ENCODE measurements at places on chromosomes 12 and 14. TPM values are rescaled to one million over a fixed set of nuclear protein-coding genes. Genes with fewer than 3 reads are reported as not detected.

DNA sequence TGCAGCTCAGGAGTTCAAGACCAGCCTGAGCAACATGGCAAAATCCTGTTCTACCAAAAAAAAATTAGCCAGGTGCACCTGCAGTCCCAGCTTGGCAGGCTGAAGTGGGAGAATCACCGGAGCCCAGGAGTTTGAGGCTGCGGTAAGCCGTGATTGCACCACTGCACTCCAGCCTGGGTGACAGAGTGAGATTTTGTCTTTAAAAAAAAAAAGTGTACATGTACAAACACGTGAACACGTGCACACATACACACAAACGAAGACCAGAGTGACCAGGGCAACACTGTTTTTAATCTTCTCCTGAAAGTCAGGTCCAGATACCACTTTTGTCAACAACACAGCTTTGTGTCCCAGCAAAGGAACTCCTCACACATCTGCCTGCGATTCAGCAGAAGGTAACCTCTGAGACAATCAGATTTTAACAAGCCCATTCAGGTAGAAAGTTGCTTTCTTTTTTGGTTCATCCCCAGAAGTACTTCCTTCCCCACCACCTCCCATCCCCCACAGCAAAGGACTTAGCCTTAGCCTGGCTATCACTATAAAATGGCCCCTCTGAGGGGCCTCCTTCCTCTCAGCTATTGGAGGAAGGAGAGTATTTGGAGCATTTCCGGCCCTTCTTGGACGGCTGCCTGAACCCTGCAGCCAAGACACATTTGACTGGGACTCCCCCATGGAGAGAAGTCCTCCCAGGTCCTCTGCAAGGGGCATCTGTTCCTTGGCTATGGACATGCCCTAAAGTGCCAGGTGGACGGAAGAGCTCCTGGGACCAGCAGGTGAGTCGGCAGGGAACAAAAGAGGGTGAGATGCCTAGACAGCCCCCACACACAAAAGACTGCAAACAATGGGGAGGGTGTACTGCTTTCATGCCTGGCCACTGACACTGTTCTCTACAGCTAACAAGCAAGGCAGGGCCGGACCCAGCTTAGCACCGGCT, 9.8 kb downstream of the CTDSP2 start:
- DNase-seq: peak; percentile 94

DNA sequence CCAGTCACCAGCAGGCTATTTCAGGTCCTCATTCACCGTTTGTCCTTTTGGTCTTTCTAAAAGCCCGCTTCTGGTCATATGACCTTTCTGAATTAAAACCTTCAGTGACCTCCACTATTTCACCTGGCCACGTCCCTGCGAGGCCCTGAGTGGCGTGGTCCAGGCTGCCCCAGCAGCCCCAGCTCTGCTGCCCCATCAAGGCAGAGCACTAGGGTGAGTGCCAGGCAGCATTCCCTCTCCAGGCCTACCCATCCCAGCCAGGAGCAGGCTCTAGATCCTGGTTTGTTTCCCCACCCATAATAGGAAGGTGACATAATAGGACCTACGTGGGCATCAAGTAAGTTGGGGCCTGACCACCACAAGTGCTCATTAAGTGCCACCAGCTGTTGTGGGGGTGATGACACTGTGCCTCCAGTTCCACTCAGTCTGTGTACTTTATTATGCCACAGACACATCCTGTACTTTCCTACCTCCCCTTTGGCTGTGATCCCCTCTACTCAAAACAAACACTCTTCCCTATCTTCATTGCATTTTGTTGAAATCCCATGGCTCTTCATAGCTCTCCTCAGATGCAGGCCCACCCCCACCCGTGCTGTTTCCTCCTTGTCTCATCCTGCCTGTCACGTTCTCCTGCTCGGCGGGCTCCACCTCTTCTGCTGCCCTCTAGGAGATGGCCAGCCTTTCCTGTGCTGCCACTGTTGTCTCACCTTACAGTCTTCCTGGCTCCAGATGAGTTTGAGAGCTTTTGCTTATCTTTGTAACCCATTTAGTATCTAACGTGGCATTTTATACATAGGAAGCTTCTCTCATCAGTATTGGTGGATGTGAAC, 21.4 kb downstream of the CKB start:
- no peak for DNase-seq

DNA sequence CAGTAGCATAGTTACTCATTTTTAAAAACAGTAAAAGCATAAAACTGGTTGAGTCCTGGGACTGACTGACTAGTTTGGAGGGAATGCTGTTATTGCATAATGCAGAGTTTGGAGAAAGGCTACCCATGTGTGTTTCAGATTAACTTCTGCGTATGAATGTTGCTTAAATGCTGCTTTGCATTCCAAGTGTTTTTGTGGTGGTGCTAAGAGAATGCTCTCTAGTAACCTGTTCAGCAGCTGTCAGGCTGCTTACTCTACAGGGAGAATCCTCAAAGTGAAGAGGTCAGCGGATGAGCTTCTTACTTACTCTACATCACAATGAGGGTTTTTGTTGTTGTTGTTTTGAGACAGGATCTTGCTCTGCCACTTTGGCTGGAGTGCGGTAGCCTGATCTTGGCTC, 4.3 kb downstream of the DLST start:
- no peak for DNase-seq

- no peak for DNase-seq
Observed at GRCh38 chr14:49858383-49858782, 5.8 kb upstream of the NEMF start.

DNA sequence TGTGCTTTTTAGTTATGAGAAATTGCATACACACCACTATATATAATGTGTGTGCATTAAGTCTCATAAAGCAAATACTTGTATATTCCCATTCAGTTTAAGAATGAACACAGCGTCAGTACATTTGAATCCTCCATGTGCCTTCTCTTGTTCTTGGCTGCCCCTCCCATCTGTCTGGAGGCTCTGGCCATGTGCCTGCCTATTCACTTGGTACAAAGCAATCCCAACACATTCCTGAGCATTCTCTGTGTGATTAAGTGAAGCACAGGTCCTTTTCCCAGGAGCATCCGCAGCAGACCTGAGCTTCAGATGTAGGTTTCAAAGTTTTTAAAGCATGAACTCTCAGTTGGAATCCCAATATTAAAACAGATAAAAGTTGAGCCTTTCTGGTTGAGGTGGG, 58.7 kb downstream of the POLR3B start:
- DNase-seq: no peak

DNA sequence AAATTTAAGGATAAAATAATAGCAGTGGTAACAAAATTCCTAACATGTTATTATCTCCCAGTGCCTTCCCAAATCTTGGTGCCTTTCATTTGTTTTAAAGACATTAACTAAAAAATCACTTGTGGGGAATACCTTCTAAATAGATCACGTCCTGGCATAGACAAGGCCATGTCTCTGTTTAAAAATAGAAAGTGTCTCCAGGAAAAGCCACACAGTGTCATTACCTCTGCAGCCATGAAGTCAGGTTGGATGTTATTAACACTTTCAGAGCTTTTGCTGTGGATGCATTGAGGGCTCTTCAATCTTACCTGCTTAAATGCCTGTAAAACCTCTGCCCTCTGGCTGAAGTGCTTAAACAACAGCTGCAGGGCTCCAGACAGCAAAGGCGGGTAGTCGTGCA, 211.1 kb downstream of the ITPR2 start:
- DNase-seq: no peak

- DNase-seq: no peak
Observed at GRCh38 chr14:59537476-59537875, 39.1 kb downstream of the CCDC175 start.

DNA sequence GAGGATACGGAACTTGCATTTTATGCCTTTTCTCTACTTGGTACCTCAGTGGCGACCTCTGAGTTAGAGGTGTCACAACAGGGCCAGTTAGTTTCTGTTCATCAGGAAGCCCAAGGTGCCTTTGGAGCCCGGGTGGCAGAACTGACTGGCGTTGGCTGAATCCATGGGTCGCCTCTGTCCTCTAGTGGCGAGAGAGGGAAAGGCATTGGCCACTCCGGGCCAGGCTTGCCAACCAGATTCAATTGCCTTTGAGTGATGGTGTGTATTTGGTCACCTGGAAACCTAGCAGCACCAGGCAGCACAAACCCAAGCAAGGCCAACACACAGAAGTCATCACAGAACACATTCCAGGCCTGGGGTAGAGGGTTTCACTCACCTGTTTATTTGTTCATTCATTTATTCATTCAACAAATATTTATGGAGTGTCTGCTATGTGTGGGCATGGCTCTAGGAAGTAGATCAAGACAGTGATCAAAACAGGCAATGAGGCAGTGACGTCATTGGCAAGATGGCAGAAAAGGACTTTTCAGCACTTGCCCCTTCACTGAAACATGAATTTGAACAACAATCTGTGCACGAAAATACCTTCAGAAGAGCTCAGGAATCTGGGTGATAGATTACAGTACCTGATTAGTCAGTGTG, 40.5 kb upstream of the KCNA5 start:
- DNase-seq: peak; percentile 29

DNA sequence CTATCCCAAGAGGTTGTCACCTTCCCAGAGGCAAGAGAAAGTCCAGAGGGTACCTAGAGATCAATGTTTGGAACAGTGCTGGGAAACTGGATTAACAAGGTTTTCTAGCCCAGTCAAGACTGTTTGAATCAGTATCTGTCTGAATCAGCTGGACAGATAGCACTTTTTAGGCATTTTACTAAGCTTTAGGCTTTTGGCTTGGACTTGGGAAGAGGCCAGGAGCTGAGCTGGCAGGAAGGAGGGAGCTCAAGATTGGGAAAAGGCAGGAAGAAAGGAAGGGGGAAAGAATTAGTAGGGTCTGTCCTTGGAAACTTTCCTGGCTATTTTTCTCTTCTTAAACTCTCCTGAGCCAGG, 8.3 kb downstream of the IKZF4 start:
- DNase-seq: no peak

- DNase-seq: peak; percentile 47
Observed at GRCh38 chr14:83419420-83419819, 1885.8 kb upstream of the SEL1L start.

GRCh38 chr14:31657917-31658316, 96.7 kb downstream of the NUBPL start:
- no peak for DNase-seq

GRCh38 chr12:120240495-120240833, 25.1 kb downstream of the PXN start:
- no peak for DNase-seq

DNA sequence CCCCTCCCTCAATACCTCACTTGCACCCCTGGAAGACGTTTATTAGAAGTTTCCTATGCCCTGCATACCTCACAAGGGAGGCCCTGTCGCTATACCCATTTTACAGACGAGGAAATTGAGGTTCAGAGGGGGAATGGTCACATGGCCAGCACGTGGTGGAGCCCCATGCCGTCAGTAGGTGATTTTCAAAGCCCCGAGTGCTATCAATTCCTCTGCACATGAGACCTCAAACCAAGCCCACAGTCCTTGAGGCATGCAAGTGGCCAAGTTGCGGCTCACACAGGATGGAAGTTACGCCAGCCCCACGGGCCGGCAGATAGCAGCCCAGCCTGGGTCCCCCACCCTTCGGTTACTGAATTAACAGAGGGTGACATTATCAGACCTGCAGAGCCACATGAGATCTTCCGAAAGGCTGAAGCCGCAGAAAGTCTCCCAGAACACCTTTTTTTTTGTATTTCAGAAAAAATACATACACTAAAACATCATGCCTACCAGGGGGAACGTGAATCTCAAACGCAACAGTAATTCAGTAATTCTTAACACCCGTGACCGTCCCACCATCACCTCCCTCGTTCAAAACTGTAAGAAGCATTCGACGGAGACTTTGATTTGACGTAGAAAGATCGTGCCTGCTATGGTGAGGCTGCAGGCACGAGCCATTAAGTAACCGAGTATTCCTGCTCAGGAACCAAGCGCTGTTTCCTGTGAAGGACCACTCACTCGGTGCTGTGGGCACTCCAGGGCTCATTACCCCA, 129.0 kb downstream of the RFLNA start:
- DNase-seq: no peak

DNA sequence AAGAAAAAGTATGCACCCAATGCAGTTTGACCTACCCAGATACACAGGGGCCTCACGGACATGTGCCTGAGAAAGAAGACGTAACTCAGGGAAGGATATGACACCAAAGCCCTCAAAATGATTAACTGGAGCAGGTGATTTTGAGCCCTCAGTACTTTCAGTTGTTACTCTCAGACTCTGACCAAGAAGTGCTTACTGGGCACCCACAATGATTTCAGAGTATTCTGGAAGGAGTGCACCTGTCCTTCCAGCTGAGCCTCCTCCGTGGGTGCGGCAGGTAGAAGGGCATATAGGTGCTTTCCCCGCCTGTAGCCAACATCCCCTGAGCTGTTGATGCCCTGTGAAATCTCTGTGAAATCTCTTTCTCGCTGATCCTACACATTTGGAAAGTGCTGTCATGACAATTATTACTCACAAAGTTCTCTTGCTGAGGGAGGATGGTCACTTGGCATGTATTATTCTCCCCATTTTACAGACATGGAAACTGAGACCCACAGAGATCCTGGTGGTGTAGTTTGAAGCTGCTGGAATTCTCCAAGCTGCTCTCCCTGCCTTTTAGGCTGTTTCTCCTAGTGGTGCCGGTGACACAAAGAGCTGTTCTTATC, 154.3 kb upstream of the CCND2 start:
- DNase-seq: no peak

DNA sequence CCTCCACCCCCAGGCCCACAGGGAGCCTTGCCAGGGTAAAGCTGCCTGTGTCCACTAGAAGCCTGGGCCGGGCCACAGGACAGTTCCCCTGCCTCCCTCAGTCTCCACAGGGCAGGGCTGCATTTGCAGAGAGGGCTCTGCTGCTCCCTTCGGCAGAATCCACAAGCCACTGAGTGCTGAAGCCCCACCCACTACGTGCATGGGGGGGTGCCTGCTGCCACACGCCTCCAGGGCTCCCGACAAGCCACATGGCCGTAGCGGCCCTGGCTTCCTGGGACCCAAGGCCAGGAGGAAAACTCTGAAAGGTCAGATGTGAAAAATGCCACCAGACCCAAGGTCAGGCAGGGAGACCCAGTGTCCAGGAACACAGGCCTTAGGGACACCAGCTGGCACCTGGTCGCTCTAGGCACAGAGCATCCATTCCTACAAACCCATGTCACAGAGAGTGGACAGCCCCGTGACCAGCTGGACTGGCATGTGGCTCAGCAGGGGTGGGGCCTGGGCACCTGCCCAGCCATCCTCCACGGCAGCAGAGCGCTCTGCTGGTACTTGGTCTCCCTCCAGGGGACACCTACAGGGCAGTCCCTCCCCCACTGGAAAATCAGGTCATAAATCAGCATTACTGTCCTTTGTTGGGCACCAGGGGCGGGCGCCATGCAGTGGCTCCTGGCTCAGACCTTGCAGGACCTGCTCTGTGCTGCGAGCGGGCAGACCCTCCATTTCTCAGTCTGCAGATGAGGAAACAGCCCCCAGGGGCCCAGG, 42.9 kb downstream of the CCDC85C start:
- DNase-seq: no peak

IGF1 gene
- 26.9 TPM for polyA plus RNA-seq

KRT5 gene
- polyA plus RNA-seq: 0.40 TPM
